ENCODE measurements at places on chromosomes 5 and 9.

DNA sequence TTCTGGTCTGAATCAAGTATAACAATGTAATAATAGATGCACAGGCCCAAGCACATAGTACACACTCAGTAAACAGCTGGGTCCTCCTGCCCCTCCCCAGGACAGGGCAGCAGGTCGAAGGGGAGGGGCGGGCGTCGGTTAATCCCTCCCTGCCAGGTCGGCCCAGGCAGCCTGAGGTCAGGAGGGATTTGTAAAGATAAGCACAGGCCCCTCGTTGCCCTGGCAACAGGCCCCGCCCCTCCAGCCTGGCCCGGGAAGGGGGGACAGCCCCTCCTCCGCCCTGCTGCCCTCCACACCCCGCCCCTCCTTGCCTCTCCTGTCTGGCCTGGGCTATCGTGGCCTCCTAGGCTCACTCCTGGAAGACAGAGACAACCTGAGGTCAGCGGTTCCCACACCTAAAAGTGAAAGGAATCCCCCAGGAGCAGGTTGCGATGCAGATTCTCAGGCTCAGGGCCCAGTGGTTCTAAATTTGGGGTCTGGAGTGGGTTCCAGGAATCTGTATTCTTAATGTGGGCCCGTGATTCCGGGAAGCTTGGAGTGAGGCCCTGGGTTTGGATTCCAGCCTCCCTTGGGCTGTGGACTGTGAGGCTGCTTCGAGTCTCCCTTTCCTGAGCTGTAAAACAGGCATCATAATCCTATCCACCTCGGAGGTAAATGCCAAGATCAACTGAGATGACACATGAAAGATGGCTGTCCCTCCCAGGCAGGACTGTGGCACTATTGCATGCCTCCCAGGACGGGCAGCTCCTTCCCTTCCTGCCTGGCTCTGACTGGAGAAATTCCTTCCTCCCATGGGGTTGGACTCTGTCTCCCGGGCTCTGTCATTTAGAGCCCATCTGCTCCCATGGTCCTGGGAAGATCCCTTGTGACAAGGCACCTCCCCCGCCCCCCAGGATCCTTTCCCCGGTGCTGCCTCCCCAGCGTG lies 4.4 kb downstream of the CRB2 start:
- no peak for DNase-seq

DNA sequence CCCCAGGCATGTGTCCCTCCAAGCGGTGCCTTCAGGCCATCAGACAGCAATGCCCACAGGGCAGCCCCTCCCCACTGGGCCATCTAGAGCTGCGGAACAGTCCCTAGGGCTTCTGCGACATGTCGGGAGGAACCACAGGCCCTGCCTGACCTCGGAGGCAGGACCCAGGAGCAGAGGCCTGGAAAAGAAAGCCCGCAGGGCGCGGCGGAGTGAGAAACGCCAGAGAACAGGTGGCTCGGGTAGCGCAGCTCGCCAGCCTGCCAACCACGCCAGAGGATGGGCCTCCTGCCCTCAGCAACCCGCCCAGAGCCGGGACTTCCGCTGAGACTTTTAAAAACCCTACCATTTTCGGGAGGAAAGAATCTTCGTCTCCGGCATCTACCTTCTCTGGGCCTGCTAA lies 715 bp downstream of the LCN8 start:
- no peak for DNase-seq

- peak; percentile 52 for DNase-seq
Observed at GRCh38 chr5:15995341-15996052, 184.1 kb downstream of the MARCHF11 start.

- no peak for DNase-seq
Observed at GRCh38 chr9:86639899-86640379, 285.7 kb upstream of the TUT7 start.

DNA sequence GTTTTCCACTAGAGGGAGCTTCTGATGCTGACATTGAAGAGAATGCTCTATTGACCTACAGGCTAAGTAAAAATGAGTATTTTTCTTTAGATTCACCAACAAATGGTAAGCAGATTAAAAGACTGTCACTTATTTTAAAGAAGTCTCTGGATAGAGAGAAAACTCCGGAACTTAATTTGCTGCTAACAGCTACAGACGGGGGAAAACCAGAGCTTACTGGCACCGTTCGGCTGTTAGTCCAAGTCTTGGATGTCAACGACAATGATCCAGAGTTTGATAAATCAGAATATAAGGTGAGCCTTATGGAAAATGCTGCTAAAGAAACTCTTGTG lies 764 bp downstream of the PCDHA11 start:
- DNase-seq = no peak

DNA sequence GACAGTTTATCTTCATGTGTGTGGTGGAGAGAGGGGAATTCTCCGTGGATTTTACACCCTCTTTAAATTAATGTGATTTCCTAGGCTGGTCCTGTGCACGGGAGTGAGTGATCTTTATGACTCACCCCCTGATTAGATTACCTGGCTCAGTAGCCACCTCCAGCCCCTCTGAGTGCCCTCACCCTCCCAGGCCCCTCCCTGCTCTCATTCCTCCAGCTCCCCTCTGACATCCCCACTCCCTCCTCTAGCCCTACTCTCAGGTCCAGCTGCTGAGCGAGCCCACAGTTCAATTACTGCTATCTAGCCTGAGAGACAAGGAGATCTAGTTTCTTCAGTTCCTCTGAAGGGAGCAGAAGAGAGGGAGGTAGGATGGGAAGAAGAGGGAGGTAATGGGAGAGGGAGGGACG lies 61.8 kb upstream of the ARAP3 start:
- DNase-seq = no peak

Data from fibroblast of skin of right quadriceps (primary cell).